ENCODE measurements at places on chromosomes 2 and 18.

- DNase-seq: no peak
Measured at GRCh38 chr18:51765606-51766360, 568.3 kb upstream of the MEX3C start.

- DNase-seq: no peak
Measured at GRCh38 chr2:11659851-11660250, 10.1 kb downstream of the NTSR2 start.

- DNase-seq: no peak
Measured at GRCh38 chr2:236577481-236578410, 8.1 kb downstream of the ACKR3 start.

- no peak for DNase-seq
Measured at GRCh38 chr2:100703213-100703612, 116.7 kb upstream of the NPAS2 start.

GRCh38 chr2:99845296-99845695 lies 297.1 kb downstream of the AFF3 start:
- DNase-seq: no peak

DNA sequence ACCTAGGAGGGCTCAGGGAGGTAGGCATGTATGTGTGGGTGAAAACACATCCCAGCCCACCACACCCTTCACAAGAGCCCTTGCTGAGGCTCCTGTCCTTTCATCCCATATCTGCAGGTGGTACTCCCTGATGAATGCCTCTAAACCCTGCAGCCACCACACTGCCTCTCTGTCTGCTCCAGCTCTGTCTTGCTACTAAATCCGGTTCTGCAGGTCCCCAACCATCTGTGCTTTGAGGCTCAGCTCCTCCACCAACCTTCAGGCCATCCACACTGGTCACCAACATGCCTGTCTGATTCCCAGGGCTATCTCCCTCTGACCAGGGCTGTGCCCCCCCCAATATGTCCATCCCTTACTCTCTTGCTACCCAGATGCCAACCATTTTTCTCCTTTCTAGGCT lies 92.7 kb downstream of the BIN1 start:
- DNase-seq: no peak

GRCh38 chr2:57908736-57909161 lies 137.9 kb upstream of the VRK2 start:
- DNase-seq: no peak

DNA sequence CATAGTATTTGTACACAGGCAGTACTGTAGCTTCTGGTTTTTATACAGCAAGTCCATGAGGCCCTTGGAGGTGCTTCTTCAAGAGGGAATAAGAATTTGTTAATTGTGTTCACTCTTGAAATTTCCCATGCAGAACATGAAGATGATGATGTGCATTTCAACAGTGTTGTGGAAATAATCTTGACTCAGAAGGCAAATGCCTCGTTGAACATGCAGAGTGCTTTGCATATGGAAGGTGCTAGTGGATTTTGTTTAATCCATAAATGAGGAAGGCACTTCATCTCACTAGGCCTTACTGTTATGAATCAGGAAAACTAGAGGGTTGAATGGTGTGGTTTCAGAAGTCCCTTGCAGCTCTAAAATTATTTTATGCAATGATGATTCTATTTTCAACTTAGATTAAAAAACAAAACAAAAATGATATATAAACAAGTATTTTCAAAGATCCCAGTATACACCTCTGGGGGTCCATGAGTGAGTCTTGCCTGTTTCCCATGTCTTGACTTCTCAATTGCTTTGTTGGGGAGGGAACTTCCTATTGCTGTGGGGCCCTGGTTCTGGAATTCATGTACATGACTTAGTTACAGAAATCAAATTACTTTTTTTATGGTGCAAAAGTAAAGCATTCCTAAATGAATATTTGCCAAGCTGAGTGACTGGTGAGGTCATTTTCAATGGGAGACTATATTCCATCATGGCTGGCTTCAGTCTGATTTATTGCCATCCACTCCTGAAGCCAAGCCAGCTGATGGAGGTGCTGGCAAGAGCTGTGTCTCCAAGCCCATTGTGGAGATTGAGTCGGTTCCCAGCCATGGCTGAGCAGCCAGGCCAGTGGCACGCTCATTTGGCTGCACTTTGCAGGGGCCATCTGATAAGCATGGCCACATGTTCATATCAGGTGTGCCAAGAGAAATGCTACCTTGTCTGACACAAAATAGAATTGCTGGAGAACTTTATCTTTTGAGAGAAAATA lies 56.5 kb downstream of the MGAT5 start:
- no peak for DNase-seq

DNA sequence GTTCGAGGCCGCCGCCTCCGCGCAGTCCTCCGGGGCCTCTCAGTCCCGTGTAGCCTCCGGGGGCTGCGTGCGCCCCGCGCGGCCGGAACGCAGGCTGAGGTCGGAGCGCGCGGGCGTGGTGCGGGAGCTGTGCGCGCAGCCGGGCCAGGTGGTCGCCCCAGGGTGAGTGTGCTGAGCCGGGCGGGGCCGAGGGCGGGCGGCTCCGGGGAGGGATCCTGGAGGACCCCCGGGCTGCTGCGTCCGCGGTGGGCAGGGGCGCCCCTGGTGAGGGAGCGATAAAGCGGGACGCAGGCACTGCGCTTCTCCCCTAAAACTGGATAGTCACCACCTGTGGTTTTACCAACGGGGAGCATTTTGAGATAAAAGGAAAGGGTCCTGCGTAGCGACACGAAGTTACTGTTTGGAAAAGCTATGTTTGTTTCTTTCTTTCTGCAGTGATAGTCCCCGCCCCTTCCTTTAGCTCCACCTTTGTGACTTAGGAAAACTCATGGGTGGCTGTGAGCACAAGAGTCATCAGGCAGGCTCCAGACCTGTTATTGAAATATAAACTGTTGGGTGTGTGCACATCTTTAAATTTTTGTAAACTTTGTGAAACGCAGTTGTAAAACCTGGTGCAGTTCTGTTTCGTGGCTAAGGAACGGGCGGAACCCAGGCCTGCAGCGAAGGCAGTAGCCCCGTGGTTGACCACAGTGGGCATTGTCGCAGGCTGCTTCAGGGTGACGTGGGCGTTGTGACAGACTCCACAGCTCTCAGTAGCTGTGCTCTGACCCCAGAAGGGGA lies 687 bp downstream of the CTDP1 start:
- DNase-seq: no peak

DNA sequence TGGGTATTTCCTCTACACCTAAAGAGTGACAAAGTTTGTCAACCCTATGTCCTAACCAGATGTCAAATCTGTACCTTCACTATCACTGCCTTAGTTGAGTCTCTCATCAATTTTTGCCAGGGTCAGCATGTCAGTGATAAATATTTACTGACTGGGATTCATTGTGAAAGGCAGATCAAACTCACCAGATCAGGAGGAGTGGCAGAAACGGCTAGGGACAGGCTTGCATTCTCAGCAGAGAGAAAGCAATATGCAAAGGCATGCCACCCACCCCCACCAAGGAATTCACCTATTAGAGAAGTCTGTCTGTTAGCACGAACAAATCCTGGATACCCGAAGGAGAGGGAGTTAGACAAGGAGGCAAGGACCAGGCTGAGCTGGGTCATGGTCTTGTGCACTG lies 62.6 kb downstream of the PTPN2 start:
- no peak for DNase-seq

DNA sequence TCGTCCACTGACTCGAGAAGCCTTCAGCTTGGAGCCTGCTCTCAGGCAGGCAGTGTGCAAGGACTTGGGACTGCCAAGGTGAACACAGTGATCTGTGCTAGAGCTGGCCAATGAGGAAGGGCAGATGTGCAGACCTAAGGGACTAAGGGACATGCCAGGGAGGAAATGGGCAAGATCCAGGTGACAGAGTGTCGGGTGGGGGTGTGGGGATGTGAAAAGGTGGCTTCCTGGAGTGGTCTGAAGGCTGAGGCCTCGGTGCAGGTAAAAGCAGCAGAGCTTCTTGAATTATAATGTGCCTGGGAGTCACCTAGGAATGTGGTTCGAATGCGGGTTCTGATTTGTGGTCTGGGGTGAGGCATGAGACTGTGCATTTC lies 42.0 kb downstream of the STEAP3 start:
- no peak for DNase-seq

GRCh38 chr2:8926356-8926755 lies 77.1 kb downstream of the MBOAT2 start:
- DNase-seq: no peak

GRCh38 chr18:12543697-12544096 lies 114.2 kb downstream of the SPIRE1 start:
- no peak for DNase-seq

GRCh38 chr2:207655000-207655399 lies 29.8 kb upstream of the METTL21A start:
- no peak for DNase-seq

GRCh38 chr2:29070526-29070925 lies 3.8 kb downstream of the PCARE start:
- DNase-seq: no peak

DNA sequence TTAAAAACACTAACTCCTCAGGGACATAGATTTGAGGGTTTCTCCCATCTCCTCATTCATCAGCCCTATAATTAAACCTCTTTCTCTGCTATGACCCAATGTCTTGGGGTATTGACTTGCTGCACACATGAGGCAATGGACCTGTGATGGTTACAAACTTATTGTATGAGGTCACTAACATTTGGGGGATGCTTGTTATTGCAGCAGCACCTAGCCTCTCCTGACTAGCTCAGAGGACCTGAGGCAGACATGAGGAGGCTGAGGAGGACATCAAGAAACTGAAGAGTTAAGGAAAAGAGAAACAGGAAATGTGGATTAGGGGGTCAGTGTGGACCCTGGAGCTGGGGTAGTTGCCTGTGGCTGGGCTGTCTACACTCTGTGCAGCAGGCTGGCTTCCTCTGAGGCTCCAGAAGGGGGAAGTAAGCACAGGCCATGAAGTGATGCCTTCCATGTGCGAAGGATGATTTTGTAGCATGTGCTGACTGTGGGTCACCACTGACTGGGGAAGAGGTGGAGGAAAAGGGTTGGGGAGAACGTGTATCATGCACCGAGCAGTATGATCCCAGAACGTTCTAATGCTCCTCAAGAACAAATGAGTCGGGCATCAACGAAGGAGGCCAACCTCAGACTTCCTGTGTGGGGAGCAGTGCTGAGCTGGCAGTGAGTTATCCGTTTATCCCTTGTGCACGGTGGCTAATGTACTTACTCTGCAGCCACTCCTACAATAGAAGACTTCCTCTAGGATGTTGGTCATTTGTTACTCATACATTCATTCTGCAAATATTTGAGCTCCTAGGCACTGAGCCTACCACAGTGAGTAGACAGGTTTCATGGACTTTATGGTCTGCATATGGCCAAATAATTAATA lies 42.1 kb upstream of the RFX8 start:
- DNase-seq: peak; percentile 19

DNA sequence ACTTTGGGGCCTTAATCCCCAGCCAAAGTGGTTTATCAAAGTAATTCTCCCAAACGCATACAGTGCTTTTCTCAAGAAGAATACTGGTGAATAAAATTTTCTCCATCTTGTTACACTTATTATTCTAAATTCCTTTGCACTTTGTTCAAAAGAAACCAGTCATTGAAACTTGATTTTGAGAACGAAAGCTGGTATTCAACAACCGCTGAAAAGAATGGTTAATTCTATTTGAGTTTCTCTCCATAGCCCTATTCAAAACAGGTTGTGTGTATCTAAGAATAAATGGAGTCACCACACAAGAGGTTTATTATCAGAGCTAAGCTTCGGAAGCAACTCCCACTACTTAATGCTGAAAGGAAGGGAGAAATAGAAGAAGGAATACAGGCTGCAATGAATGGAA lies 117.7 kb downstream of the C1D start:
- no peak for DNase-seq

GRCh38 chr2:215881582-215881981 lies 131.8 kb downstream of the MREG start:
- DNase-seq: no peak

DNA sequence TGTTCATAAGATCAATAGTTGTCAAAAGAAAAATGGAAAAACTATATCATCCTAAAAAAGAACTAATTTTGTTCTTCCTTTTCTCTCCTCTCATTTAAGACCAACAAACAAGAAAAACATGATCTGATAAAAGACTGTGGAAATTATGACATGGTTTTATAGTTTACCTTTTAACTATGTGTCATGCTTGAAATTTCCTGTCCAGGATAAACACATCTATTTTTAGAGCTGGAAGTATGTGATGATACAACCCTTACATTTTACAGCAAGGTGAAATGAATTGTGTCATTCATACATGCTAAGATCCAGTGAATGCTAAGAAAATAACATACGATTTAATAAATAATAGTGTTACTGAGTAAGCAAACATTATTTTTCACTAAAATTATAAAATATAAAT lies 89.9 kb downstream of the GULP1 start:
- no peak for DNase-seq

GRCh38 chr2:122955776-122956175 lies 1069.3 kb upstream of the CNTNAP5 start:
- DNase-seq: no peak

GRCh38 chr2:234690569-234691213 lies 193.8 kb upstream of the ARL4C start:
- no peak for DNase-seq

DNA sequence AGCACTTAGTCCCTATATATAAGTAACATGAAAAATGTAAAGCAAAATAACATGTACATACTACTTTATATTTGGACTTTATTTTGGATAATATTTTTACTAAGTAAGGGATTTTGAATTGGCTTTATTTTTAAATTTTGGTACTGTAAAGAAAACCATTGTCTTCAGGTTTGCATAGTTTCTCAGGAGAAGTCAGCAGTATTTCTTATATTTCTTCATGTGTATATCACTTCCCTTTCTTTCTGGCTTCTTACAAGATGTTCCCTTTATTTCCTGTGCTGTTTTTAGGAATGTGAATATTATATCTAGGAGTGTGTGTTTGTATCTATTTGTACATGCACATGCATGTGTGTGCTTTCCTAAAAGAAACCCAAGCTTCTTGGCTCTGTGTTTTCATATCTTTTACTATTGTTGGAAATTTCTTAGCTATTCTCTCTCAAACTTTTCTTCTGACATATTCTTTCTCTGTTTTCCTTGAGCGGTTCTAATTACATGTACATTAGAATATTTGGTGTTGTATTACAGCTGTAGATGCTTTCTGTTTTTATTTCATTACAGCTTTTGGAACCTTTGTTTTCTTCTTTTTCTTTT lies 1549.7 kb upstream of the ACVR2A start:
- no peak for DNase-seq

- no peak for DNase-seq
Measured at GRCh38 chr2:18898271-18898670, 308.9 kb upstream of the NT5C1B start.

GRCh38 chr2:232994446-232994845 lies 18.6 kb downstream of the NGEF start:
- no peak for DNase-seq
